Upper lobe of left lung (tissue), 6 donors: ENCODE measurements at places on chromosomes 12 and 14.
A peak's percentile ranks its signal among the peaks of the same experiment; 100 is the strongest.

DNA sequence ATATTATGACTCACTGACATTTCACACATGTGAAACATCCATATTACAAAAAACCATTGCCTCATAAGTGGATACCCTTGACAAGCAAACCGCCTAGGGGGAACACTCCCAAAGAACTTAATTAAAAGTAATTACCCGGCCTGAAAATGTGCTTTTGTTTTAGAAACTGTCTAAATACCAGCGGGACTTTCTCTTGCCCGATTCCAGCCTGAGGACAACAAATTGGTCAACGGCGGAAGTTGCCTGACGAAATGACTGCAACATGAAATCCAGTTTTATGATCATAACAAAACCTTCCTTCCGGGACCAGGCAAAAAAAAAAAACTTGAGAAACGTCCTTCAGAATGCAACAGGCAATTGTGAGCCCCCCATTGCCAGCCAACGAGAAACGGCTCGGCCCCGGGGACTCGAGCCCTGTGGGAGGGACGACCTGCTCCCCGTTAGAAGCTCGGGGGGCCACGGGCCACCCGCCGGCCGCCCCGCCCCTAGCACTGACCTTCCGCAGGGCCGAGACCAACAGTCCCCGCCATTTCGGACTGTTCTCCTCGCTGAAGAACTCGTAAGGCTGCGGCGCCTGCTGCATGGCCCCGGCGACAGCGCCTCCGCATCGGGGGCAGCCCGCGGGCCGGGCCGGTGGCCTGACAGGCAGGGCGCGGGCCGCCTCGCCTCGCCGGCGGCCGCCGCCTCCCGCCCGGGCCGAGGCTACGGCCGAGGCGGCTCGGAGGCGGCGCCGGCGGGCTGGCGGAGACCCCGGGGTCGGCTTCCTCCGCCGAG, 490 bp downstream of the SOS2 start:
- peak; percentile 93 for DNase-seq

GRCh38 chr12:126761420-126761819, 1505.5 kb upstream of the TMEM132C start:
- DNase-seq = no peak

DNA sequence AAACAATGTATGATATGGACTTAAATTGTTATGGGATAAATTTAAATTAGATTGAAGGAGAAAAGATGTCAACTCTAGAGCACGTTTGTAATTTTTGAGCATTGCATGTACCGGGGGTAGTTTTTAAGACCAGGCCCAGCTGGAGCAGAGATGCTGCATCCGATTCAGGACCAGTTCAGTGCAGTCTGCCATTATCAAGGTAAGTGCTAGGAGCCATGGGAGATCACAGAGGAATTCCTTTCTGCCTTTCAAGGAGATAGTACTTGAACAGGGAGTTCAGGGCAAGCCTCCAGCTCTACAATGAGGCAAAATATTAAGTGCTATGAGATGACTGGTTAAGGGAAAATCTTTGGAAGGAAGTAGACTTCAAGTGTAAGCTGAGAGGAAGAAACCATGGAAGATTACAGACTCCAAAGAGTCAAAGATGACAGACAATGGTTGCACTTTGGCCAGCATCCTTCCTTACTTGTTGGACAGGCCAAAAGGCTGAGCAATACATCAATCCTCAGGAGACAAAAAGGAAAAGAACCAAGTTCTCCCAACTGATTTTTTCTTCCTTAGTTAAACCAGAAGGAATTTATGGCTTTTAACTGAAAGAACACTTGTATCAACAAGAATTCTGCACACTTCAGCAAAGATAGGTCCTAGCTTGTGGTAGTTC, 113.2 kb upstream of the HIF1A start:
- no peak for DNase-seq

DNA sequence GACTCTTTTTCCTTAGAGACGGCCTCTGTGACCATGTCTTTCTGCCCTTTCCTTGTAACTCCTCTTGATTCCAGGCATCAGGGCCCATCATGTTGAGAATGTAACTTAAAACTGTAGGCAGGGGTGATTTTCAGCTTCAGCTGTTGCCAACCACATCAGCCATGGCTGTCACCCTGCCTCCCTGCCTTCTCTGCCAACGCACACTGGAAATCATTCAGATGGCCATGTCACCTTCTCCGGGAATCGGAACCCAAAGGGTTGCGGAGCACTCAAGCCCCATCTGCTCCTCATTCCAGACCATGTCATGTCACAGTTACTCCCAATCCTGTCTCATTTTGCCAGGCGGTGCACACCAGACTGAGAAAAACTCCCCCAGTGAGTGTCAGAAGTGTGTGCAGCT, 72.1 kb downstream of the EMP1 start:
- no peak for DNase-seq

DNA sequence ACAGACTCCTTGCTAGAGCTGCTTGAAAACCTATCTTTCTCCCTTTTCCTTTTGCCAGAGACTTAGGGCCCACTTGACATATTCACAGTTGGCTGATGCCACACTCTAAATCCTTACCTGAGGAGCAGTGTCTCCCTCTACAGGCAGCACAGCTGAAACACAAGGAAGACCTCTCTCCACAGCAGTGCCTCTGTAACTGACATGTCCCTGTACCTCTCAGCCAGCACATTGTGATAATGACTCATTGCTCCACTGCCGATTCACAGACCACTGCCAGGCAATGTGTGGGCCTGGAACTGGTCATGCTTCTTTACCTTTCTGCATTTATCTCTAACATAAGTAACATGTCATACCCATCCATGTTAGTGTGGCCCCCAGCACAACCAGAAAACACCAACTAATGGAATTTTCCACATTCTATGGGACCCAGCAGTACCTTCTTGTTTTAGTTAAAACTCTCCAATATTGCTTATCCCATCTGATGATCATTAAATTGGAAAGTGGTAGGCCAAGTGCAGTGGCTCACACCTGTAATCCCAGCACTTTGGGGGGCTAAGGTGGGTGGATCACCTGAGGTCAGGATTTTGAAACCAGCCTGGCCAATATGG, 56.5 kb downstream of the GTF2A1 start:
- DNase-seq = peak; percentile 82

DNA sequence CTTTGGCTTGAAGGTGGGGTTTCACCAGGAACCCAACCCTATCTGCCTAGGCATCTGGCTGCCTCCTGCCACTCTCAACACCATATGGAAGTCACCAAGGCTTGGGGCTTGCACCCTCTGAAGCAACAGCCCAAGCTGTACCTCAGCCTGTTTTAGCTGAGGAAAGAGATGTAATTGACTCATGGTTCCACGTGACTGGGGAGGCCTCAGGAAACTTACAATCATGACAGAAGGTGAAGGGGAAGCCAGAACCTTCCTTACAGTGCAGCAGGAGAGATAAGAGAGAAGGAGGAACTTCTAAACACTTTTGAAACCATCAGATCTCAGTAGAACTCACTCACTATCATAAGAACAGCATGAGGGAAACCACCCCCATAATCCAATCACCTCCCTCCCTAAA, 26.9 kb downstream of the GLIPR1L1 start:
- DNase-seq = no peak

DNA sequence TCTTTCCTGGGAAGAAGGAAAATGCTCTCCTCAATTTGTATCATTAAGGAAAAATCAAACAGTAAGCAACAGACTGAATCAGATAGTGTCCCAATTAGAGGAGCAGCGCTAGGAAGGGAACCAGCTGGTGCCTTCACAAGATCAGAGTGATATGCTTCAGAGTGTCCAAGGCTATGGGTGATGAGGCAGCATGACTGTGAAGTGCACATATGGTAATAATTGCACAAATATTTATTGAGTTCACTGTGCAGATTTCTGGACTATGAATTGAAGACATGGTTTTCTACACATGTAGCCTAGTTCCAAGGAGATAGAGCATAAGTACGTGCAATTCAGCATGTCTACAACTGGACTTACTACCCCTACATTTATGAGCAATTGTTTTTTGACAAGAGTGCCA, 78.8 kb upstream of the EVL start:
- no peak for DNase-seq

DNA sequence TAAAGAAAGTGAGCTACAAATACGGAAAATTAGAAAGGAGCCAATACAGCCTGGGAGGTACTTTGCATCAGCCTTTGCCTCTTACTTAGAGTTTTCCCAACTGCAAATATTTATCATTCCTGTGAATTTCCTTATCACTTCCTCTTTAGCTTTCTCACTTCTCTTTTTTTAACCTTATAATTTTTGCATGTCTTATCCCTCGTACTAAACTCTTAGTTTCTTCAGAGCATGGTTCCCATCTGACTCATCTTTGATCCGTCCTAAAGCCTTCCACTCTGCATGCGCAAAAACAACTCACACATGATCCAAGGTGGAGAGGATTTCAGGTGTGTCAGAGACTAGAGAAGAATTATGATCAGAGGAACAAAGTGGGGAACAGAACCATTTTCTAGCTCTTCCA, 9.6 kb upstream of the SNAPC1 start:
- DNase-seq = no peak

DNA sequence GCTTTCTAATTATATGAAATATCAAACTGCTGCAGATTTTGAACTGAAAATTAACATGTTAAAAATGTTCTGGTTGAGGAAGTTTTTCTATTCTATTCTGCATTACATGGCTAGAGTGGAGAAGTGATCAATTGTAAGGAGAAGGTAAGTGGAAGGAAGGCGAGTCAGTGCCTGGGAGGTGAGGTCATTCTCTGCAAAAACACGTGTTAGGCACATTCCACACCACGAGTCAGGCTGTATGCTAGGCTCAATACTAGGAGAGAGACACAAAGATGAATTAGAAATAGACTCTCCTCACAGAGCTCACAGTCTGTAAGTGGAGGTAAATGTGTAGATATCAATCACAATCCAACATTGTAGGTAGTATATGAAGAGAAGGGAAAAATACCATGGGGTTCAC, 194.1 kb downstream of the NOVA1 start:
- DNase-seq = no peak

DNA sequence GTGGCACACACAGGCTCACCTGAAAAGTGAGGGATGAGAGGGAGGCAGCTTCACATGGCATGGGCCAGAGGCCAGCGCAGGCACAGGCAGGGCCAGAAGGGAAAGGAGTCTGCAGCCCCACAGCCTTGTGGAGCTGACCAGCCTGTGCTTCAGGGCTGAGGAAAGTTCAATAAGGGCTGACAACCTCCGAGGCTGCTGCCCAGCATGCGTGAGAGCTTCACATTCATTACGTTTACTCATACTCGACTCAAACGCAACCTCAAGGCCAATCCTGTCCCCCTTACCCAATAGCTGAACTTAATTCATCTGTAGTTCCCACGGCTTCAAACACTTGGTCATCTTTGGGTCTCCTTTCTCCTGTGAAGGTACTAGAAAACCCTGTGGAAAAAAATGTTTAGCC, 4.8 kb downstream of the MMAB start:
- DNase-seq = no peak

- peak; percentile 24 for DNase-seq
Observed at GRCh38 chr12:102917026-102917787, at the start of gene PAH. Gene PAH (minus strand): TSS chr12:102917244. CDS start chr12:102917130, 114 bp downstream.

DNA sequence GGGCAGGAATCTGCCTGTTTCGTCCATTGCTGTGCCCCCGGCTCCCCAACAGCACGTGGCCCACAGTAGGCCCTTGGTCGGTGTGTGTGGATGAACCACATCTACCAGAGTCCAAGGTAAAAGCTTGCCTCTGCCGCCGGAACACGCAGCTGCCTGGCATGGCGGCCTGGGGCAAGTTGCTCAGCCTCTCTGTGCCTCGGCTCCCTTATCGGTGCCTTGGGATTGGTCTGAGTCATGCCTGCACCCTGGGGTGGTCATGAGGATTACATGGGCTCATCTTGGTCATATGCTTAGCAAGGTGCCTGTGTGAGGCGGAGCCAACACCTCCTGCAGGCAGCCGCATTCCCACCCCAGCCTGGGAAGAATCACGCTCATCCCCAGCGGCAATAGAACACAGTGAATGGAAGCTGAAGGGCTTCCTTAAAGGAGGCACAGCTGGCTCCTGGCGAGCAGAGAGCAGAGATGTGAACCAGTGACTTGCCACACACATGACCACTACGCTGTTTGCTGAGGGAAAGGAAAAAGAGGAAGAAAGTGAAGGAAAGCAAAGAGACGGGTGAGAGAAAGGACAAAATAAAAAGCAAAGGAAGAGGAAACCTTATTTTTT, 5.5 kb upstream of the SCARB1 start:
- DNase-seq = peak; percentile 62

DNA sequence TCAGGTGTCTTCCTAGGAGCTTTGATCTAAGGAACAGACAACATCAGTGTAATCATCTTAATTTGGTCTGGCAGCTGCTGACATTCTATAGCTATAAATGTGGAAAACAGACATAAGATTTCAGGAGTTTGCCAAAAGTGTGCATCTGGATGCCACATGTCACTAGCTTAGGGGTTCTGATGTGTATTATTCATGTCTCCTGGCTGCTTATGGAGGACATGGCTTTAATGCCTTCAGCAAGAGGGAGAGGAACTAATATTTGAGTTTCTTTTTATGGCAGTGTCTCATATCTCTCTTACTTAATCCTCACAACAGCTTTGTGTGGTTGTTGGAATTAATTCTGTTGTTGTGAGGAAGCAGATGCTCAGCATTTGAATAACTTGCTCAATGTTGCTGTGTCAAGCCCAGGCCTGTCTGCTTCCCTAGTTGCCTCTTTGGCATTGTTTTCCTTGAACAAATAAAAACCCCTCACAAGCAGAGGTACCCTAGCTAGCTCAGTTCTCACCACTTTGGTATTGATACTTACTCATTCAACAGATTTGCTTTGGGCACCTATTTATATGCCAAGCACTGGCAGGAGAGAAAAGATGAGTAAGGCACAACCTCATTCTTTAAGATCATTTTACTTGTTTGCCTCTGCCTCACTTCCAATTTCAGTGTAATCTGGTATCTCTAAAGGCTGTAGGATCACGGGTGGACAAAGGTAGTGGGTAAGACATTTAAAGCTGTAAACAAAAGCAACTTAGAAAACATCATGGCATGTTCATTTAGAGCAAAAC, 39.8 kb upstream of the EID3 start:
- DNase-seq = no peak

DNA sequence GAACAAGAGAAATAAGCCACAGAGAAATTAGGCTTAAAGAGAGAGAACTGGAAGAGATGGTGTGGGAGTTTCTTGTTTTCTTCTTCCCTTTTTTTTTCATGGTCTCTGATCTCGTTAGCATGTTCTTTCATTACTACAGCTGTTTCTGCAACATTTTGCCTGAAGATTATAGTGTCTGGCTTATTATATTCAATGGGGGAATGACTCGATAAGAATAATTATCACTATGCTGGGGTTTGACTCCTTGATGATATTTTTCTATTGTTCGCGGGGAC, 70.0 kb downstream of the TMEM132C start:
- DNase-seq = no peak

DNA sequence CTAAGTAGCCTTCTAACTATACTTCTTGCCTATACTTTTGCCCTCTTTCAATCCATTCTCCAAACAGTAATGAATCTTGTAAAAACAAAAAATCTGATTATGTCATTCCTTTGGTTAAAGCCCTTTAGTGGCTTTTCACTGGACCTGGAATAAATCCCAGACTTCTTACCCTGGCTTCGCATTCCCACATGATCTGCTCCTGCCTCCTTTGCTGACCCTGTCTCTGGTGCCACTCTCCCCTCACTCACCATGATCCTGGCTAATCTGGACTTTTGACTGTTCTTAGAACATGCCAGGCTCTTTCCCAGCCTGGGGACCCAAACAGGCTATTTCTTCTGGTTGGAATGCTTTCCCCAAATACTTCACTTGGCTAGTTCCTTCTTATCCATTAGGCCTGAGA, 7.9 kb downstream of the MIA2 start:
- DNase-seq = no peak

- DNase-seq = no peak
Observed at GRCh38 chr14:91918186-91918883, 29.2 kb downstream of the FBLN5 start.
